ENCODE measurements at places on chromosomes 7 and 10.
A peak's percentile ranks its signal among the peaks of the same experiment; 100 is the strongest.

GRCh38 chr7:51123322-51124019 is 193.1 kb downstream of the COBL start:
- DNase-seq = peak; percentile 15

GRCh38 chr10:113267619-113268562 is 285.0 kb upstream of the HABP2 start:
- DNase-seq = no peak

DNA sequence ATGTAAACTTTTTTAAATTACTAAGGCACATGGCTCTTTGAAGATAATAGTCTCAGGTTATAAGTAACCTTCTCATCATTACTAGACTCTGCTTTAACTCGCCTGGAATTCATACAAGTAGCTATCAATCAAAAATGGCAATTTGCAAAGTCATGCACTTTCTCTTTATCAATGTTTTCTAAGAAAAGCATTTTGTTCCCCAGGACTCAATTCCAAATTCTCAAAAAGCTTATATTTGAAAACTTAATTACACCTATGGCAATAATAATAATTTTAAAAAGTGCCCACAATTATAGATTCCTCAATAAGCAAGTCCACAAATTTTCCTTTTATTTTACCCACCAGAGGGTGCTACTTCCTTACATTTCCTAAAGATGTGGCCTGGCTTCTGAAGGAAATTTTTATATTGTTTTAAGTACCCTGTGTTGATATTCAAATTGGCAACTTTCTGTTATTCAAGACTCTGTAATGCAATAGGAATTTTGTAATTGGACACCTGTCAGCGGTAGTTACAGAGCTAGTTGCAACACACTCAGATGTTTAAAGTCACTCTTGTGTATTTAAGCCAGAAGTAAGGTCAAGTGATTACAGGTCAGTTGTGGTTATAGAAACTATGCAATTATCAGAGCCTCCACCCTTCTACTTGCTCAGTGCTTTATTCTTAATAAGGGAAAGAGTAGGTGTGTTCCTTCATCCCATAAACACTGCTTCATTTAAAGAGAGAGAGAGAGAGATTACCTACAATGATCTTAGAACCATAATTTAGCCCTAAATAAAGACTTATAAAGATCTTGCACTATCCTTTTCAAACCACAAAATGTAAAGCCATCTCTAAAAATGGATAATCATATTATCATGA is 47.1 kb upstream of the HYAL4 start:
- no peak for DNase-seq

- no peak for DNase-seq
Measured at GRCh38 chr7:142832417-142832816, 22.5 kb upstream of the EPHB6 start.

GRCh38 chr10:57035310-57035709 is 674.3 kb upstream of the ZWINT start:
- DNase-seq = no peak

DNA sequence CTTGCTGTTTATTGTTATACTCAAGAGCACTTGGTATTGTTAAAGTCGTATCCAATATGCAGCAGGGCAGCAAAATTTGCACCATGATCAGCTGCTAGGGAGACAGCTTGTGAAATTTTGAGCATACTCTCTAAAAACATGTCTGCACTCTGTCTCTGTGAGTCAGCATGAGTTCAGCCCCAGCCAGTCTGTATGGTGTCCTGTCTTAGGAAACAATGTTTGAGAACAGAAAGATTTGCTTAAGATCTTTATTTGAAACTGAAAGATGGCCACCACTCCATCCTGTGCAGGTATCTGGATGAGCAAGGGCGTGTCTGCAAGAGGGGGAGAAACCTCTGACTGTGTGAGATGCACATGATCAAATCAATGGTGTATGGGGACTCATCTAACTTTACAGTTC is 97.1 kb downstream of the GNAI1 start:
- no peak for DNase-seq

- no peak for DNase-seq
Measured at GRCh38 chr7:128160296-128160695, 80.8 kb upstream of the LEP start.

DNA sequence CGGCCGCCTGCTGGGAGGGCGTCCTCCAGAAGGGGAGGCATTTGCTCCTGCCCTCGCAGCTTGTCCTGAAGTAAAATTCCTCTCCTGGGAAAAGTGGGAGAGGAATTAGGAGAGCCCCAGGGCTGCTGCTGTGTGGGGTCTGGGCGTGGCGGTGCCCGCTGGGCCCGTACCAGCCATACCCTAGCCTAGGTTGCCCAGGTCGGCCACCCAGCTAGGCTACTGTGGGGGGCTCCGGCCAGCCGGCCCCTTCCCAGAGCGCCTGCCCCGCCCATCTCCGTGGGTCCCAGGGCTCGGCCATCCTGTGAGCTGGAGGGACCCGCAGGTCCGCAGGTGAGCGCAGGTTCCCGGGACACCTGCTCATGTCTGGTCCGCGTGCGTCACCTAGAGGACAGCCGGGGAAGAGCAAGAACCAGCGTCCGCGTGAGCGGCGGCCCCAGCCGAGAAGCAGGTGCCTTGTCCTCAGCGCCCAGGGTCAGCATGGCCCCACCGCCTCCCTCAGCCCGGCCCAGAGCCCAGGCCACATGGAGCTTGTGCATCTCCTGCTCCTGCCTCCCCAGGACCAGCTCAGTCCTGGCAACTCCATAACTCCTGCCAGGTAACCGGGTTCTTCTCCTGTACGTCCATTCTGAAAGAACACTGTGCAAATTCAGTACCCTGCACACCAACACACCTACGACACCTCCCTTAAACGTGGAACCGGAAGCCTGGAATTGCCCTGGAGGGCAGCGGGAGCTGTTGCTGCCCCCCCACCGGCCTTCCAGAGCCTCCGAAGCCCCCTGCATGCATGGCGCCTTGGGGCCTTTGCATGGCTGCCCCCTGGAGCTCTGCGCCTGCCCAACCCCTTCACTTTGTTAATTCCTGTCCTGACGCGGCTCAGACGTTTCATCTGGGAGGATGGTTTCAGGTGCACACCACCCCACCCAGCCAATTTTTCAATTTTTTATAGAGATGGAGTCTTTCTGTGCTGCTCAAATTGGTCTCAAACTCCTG is 22.8 kb upstream of the FOXL3 start:
- no peak for DNase-seq

- no peak for DNase-seq
Measured at GRCh38 chr10:60114765-60115586, 208.6 kb upstream of the CCDC6 start.

DNA sequence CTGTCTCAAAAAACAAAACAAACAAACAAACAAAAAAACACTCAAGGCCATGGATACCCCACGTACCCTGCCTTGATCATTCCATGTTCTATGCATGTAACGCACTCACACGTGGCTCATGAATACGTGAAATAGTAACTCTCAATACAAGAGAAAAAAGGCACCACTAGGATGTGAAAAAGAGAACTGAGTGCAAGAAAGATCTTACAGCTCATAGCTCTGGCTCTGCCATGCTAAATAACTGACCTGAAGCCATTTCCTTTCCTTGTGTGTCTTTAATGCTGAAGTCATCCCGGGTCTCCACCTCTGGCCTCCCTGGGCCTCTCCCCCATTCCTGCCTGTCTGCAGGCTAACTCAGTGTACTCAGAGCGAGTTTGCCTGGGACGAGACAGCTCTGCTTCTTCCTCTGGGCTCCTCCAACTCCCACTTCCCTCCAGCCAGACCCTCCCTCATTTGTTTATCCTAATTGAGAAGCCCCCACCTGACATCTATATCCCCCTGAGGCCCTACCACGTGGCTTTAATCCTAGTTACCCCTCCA is 117.3 kb downstream of the PRPF18 start:
- DNase-seq = no peak

GRCh38 chr10:101195921-101196320 is 33.3 kb downstream of the LBX1 start:
- no peak for DNase-seq

DNA sequence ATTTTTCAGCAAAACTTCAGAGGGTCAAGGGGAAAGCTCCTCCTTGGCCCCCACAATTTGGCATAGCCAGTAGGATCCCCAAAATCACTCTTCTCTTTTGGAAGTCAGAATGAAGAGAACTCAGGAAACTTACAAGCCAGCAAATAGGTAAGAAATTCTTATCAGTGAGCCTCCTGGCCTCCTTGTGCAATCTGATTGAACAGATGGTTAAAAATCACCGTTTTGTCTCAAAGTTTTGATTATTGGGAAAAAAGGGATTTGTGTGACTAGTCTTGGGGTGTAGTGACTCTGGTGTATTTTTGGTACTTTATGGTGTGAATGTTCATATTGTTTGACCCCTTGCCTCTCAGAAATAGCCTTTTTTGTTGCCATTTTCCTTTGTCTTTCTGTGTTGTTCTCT is 56.2 kb downstream of the HTR7 start:
- no peak for DNase-seq

- no peak for DNase-seq
Measured at GRCh38 chr10:70863470-70864160, 24.8 kb downstream of the PCBD1 start.

- no peak for DNase-seq
Measured at GRCh38 chr7:10972174-10972573, 1.5 kb upstream of the PHF14 start.

GRCh38 chr7:41679566-41679965 is 23.3 kb downstream of the INHBA start:
- no peak for DNase-seq

- no peak for DNase-seq
Measured at GRCh38 chr7:7333610-7334009, 151.3 kb downstream of the C1GALT1 start.

DNA sequence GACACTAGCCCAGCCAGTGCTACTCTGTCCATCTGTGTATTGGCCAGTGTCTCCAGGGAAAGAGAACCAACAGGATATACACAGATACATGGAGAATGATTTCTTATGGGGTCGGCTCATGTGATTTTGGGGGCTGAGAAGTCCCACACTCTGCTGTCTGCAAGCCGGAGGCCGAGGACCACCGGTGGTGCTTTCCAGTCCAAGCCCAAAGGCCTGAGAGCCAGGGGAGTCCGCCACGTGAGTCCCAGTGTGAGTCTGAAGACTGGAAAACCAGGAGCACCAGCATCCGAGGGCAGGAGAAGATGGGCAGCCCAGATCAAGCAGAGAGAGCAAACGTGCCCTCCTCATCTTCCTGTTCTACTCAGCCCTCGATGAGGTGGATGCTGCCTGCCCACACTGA is 71.5 kb downstream of the C10orf143 start:
- DNase-seq = no peak

DNA sequence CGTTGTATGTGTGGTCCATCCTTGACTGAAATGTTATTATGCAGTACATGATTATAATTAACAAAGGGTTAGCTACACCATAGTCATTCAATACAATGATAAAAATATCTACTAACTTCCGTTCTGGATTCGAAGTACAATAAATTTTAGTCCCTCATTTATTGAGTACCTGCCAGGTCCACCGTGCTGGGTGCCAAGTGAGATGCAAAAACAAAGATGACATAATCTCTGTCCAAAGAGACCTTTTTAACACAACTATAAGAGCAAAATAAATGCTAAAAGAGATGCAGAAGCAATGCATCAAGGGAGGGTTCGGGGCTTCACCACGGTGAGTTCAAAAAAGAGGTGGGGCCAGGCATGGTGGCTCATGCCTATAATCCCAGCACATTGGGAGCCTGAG is 33.1 kb downstream of the LAMB1 start:
- no peak for DNase-seq

GRCh38 chr7:53110425-53110824 is 75.0 kb downstream of the POM121L12 start:
- DNase-seq = no peak

DNA sequence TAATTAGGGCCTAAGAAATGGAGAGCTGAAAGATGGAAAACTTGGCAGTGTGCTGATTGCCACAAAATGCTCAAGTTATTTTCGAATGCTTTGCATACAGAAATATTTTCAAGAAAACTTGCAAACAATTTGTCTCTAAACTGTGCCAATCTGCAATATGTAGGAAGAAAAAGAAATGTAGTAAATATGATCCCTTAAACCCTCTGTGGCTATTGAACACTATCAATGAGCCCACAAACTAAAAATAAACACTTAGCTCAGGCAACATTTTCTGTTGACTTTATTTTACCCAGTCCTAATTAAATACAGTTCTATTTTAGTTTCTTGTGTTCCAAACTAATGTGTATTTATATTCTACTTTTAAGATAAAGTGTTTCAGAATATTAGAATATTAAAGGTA is 342.1 kb downstream of the SEMA3D start:
- DNase-seq = no peak

DNA sequence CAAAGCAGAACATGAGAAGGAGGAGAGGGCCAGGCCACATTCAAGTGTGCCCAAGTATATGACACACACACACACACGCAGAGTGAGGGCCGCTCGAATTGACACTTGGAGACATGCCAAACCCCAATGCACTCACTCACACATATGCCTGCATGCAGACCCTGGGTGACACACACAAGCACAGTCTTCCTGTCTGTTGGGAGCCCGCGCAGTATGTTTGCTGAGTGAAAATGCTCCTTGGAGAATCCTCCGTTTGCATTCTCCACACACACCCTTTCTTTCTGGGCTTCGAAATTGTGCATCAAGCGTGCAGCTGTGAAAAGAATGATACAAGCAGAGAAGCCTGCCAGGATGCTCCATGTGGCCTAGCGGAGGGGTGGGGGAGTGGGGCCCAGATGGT is 120.9 kb downstream of the PLXNA4 start:
- DNase-seq = peak; percentile 22

DNA sequence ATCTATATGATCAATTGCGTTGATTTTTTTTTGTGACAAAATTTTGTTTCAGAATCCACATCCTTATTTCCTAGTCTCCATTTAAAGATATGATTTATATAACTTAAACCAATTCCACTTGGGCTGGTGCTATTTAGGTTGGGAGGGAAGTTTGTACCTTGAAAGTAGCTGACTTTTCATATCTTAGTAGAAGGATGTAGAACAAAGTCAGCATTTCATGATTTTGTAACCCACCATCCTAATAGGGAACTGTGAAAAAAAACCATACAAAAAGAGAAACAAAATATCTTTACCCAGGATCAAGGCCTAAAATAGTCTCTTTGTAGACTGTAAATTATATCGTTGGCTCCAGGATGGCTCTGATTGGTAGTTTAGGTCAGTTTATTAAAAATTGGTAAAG is 8.3 kb downstream of the HECTD2 start:
- DNase-seq = no peak

DNA sequence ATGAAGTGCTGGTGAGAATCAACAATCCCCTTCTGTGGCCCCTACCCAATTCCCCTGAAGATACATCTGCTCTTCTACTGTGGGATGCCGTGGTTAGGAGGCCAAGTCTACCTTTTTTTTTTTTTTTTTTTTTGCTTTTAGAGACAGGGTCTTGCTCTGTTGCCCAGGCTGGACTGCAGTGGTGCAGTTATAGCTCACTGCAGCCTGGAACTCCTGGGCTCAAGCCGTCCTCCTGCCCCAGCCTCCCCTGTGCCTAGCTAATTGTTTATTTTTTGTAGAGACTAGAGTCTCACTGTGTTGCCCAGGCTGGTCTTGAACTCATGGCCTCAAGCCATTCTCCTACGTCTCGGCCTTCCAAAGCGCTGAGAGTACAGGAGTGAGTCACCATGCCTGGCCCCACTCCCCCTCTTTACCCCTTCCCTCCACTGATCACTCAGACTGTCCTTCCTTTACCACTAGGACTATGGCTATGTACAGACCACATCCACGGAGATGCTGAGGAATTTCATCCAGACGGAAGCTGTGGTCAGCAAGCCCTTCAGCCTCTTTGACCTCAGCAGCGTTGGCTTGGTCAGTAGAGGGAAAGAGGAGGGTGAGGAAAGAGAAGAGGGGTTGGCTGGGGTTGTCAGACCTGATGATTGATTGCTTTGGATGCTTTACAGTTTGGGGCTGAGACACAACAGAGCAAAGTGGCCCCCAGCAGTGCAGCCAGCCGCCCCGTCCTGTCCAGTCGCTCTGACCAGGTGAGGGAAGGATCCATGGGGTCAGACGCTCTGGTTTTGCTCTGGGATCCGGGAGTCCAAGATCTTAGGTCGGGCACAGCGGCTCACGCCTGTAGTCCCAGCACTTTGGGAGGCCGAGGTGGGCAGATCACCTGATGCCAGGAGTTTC is 1.8 kb downstream of the AP4M1 start:
- DNase-seq = no peak

Data from stimulated activated CD8-positive, alpha-beta memory T cell treated with anti-CD3 and anti-CD28 coated beads, Interleukin-7, amount 100 ng/mL, for 4 hours (primary cell).